ENCODE measurements at places on chromosomes 4 and X.

GRCh38 chr4:83022724-83023450 is 12.1 kb upstream of the COPS4 start:
- H3K4me3 ChIP-seq: no peak overlapping the region
- peak overlapping the region; percentile 57 for H3K27ac ChIP-seq
- H3K4me1 ChIP-seq: peaks cover 6% of the 10 kb centered on the region
- H3K27me3 ChIP-seq: no peaks in the 10 kb centered on the region
- DNase-seq: no peak

- H3K36me3 ChIP-seq: peaks cover 4% of the 10 kb centered on the region
- H3K4me1 ChIP-seq: peaks cover 40% of the 10 kb centered on the region
- no peak overlapping the region for H3K4me3 ChIP-seq
- H3K27me3 ChIP-seq: peaks cover 9% of the 10 kb centered on the region
- H3K27ac ChIP-seq: no peak overlapping the region
- DNase-seq: no peak
Measured at GRCh38 chr4:8123389-8123788, 35.2 kb downstream of the ABLIM2 start.

DNA sequence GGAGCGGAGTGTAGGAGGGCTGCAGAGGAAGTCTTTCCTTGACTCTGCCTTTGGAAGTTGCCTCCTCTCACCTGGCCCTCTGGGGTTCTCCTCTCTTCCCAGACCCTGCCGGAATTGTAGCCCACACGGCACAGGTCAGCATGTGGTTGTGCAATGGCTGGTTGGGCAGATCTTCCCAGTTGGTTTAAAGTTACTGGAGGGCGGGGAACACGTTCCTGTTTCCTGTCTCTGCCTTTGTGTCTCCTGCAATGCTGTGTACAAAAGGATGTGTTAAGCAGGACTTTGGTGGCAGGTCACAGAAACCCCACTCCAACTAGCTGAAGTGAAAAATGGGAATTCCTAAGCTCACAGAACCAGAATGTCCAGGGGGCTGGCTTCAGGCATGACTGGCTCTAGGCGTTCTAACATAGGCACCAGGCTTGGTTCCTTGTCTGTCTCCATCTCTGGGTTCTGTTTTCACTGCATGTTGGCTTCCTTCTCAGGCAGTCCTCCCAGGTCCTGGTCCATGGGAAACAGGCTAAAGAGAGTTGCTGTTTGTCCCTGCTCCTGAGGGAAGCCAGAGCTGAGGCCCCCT is 19.9 kb downstream of the SORCS2 start:
- no peaks in the 10 kb centered on the region for H3K4me1 ChIP-seq
- no peak overlapping the region for H3K27ac ChIP-seq
- no peak overlapping the region for H3K4me3 ChIP-seq

DNA sequence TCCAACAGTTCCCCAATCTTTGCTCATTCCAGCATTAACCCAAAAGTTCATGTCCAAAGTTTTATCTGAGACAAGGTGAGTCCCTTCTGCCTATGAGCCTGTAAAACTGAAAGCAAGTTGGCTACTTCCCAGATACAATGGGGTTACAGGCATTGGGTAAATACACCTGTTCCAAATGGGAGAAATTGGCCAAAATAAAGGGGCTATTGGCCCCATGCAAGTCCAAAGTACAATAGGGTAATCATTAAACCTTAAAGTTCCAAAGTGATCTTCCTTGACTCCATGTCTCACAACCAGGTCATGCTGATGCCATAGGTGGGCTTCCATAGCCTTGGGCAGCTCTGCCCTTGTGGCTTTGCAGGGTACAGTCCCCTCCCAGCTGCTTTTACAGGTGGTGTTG is 511.7 kb upstream of the KLHL4 start:
- no peaks in the 10 kb centered on the region for H3K27me3 ChIP-seq
- H3K36me3 ChIP-seq: no peaks in the 10 kb centered on the region
- H3K27ac ChIP-seq: no peak overlapping the region
- no peak for DNase-seq
- no peaks in the 10 kb centered on the region for H3K4me1 ChIP-seq
- H3K4me3 ChIP-seq: no peak overlapping the region

DNA sequence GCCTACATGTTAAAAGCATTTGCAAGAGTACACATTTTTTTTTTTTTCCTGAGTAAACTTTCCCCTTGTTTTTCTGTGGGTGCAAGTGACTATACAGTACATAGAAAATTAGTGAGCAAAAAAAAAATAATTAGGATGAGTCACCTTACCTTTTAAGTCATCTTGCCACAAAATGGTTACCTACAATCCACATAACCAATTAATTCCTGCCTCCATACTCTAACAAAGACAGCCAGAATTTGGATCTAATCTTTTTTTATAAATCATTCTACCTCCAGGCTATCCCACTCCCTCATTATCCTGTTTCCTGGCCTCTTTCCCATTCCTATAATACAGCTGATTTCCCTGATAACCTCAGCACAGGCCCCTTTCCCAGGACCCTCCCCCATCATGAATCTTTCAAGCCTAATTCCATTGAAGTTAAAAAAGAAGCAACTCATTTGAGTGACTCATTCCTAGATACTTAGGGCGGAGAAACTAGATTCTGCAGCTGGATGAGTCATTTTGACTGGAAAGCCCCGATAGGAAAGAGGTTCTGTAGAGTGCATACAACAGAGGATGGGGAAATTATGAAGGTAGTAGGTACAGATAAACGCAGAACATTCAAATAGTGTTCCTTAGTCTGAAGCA is 128.2 kb downstream of the C4orf51 start:
- H3K27ac ChIP-seq: peak overlapping the region; percentile 94
- H3K36me3 ChIP-seq: peaks cover 38% of the 10 kb centered on the region
- peaks cover 6% of the 10 kb centered on the region for H3K4me1 ChIP-seq
- no peaks in the 10 kb centered on the region for H3K27me3 ChIP-seq
- peak overlapping the region; percentile 50 for H3K4me3 ChIP-seq
- peak; percentile 55 for DNase-seq

GRCh38 chr4:37434469-37434868 is 189.9 kb downstream of the NWD2 start:
- no peaks in the 10 kb centered on the region for H3K4me1 ChIP-seq
- no peak overlapping the region for H3K27ac ChIP-seq
- no peak for DNase-seq
- no peak overlapping the region for H3K4me3 ChIP-seq

- peaks cover 4% of the 10 kb centered on the region for H3K27me3 ChIP-seq
- no peaks in the 10 kb centered on the region for H3K4me1 ChIP-seq
- peaks cover 1% of the 10 kb centered on the region for H3K36me3 ChIP-seq
- no peak for DNase-seq
Measured at GRCh38 chr4:159540501-159540900, 437.6 kb downstream of the RAPGEF2 start.

DNA sequence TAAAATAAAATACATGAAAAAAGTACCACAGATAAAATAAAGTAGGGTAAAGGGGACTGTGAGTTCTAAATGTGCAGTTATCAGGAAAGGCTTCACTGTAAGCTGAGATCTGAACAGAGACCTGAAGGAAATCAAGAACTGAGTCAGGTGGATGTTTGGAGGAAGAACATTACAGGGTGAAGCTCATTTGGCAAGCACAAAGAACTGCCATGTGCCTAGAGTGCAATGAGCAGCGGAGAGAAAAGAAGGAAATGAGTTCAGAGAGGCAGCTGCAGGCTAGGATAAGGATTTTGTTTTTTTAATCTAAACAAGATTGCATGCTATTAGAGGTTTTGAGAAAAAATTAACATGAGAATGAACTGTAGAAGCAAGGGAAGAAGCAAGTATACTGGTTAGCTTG is 373.1 kb downstream of the STPG2 start:
- no peaks in the 10 kb centered on the region for H3K27me3 ChIP-seq
- no peaks in the 10 kb centered on the region for H3K4me1 ChIP-seq
- H3K36me3 ChIP-seq: no peaks in the 10 kb centered on the region
- no peak for DNase-seq

DNA sequence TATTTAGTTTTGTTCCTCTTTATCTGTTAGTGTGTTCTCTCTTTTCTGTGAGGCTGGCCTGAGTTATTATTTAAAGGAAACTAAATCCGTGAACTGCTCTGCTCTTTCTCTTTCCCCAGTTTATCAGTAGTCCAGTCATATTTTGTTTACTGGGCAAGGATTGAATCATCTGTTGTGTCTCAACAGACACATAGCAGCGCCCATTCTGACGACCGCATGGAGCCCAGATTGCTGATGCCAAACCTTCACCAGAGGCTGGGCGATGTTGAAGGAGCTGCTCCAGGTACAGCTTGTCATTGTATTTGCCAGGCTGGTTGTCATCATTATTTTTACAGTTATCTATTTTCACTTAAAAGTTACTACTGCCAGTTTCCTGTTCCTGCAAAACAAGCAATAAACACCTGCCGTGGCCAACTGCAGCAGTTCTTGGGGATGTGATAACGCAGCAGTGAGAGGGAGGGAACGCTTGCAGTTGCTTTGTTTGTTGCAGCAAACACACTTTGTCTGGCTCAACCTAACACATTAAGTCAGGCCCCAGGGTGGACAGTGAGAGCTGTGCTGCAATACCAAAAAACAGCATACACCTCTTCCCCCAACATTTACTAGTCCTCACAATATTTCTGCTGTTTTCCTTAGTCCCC is 10.1 kb downstream of the REELD1 start:
- H3K4me3 ChIP-seq: no peak overlapping the region
- no peaks in the 10 kb centered on the region for H3K4me1 ChIP-seq
- no peak for DNase-seq
- H3K27me3 ChIP-seq: no peaks in the 10 kb centered on the region

DNA sequence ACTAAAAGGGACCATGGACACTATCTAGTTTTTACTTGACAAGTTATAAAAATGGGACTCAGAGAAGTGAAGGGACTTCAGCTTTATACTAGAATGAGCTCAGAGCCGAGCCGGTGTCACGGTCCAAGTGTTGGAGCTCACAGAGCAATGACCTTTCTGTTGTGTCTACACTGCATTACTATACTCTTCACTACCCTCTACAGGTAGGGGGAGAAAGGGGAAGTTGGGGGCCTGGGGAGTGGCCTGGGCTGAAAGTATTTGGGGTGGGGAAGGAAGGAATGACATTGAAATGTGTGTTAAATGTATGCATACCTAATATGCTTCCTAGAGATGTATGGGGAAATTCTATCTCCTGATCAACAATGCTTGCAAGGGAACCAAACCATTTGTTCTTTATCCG is 48.8 kb upstream of the HHIP start:
- H3K4me3 ChIP-seq: no peak overlapping the region
- H3K27ac ChIP-seq: no peak overlapping the region
- H3K4me1 ChIP-seq: no peaks in the 10 kb centered on the region
- no peak for DNase-seq
- no peaks in the 10 kb centered on the region for H3K27me3 ChIP-seq

All from stimulated activated naive B cell treated with anti-CD40 and anti-IgM and Interleukin-4, amounts not matched to agents 10 μg/mL and 1 μg/mL and 100 μg/mL, for 72 hours (primary cell).